ENCODE measurements at places on chromosomes 13 and 19.

GRCh38 chr19:41192574-41193429 lies at the start of gene CYP2S1:
TSS of gene CYP2S1 (plus strand) at chr19:41193219. CDS start at chr19:41193265, 46 bp downstream.
- peak within 1 kb of the TSS; percentile 47 for H3K27ac ChIP-seq
- H3K36me3 ChIP-seq = peaks cover 3% of the 10 kb centered on the region
- no peaks in the 10 kb centered on the region for H3K27me3 ChIP-seq

- H3K36me3 ChIP-seq = no peaks in the 10 kb centered on the region
- H3K4me1 ChIP-seq = no peaks in the 10 kb centered on the region
- no peak for DNase-seq
- H3K27ac ChIP-seq = no peak overlapping the region
Measured at GRCh38 chr19:3370214-3370720, 3.9 kb downstream of the NFIC start.

DNA sequence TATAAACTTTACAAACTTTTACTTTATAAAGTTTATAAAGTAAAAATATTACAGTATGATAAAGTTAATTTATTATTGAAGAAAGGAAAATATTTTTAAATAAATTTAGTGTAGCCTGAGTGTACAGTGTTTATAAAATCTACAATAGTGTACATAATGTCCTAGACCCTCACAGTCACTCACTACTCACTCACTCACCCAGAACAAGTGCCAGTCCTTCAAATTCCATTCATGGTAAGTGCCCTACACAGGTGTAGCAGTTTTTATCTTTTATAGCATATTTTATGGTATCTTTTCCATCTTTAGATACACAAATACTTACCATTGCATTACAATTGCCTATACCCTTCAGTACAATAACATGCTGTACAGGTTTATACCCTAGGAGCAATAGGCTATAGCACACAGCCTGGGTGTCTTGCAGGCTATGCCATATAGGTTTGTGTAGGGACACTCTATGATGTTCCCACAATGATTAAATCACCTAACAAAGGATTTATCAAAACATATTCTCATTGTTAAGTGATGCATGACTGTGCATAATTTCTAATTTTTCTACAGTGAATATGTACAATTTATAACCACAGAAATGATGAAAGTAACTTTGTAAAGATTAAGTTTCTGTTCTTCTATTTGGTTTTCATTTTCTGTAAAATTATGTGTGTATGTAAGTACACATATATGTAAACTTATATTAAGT lies 98.0 kb downstream of the SPRY2 start:
- H3K27ac ChIP-seq = no peak overlapping the region
- H3K27me3 ChIP-seq = no peaks in the 10 kb centered on the region
- no peak for DNase-seq
- H3K4me3 ChIP-seq = no peak overlapping the region

GRCh38 chr13:26449063-26449848 lies 108.2 kb upstream of the WASF3 start:
- no peak overlapping the region for H3K27ac ChIP-seq
- H3K4me3 ChIP-seq = no peak overlapping the region
- H3K36me3 ChIP-seq = no peaks in the 10 kb centered on the region
- no peaks in the 10 kb centered on the region for H3K27me3 ChIP-seq

- H3K4me1 ChIP-seq = no peaks in the 10 kb centered on the region
- no peak for DNase-seq
- no peaks in the 10 kb centered on the region for H3K36me3 ChIP-seq
Measured at GRCh38 chr19:17806945-17807344, 12.0 kb downstream of the B3GNT3 start.

- H3K27me3 ChIP-seq = no peaks in the 10 kb centered on the region
- H3K4me1 ChIP-seq = no peaks in the 10 kb centered on the region
- H3K36me3 ChIP-seq = no peaks in the 10 kb centered on the region
- no peak for DNase-seq
- no peak overlapping the region for H3K4me3 ChIP-seq
Measured at GRCh38 chr13:111962431-111962891, 104.5 kb upstream of the SOX1 start.

- no peaks in the 10 kb centered on the region for H3K4me1 ChIP-seq
- H3K36me3 ChIP-seq = no peaks in the 10 kb centered on the region
- H3K27me3 ChIP-seq = no peaks in the 10 kb centered on the region
- DNase-seq = no peak
- no peak overlapping the region for H3K4me3 ChIP-seq
- no peak overlapping the region for H3K27ac ChIP-seq
Measured at GRCh38 chr19:29383696-29384095, 142.1 kb upstream of the VSTM2B start.

DNA sequence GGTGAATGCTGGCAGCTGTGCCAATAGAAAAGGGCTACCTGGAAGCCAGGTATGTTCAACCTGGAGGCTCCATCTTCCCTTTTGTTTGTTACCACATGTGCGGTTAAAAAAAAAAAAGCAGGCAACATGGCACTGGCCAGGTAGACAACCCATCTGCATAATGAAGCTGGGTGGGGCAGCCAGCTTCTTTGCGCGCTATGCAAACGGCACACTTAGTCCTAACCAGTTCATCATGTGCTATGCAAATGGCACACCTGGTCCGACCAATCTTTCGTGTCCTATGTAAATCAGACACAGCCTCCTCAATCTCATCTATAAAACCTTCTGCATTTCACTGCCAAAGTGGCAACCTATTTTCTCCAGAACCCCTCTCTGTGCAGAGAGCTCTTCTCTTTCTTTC lies 11.3 kb upstream of the IGSF23 start:
- DNase-seq = no peak
- H3K4me3 ChIP-seq = no peak overlapping the region
- no peaks in the 10 kb centered on the region for H3K27me3 ChIP-seq
- H3K36me3 ChIP-seq = no peaks in the 10 kb centered on the region
- H3K27ac ChIP-seq = no peak overlapping the region
- H3K4me1 ChIP-seq = peaks cover 2% of the 10 kb centered on the region

Measured in mesendoderm (in vitro differentiated cells).